Stimulated activated naive CD4-positive, alpha-beta T cell (primary cell): ENCODE measurements at places on chromosomes 3 and 15.

DNA sequence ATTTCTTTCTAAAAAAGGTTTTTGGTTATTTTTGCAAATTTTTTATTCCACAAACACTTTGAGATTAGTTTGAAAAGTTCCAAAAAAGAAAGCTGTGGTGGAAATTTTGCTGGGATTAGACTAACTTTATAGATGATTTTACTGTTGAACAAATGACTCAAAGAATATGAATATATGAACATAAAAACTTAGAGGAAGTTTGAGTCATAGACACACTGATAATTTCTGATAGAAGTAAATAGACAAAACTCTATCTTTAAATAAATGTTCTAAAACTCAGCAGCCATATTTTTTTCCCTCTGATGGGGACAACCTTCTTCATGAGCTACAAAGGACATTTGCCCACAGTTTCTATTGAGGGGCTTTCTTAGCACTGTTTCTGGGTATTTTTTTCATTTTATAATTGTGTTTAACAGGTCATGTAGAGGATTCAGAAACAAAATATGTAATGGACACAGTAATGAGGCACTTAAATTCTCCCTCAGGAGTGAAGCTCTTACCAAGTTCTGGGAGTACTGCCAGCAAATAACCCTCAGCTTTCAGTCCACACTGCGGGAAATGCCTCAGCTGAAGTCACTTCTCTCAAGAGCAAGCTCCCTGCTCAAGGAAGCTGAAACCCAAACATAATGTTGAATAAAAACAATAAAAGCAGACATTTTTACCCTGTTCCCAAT lies 157.6 kb downstream of the NFKBIZ start:
- DNase-seq: no peak

DNA sequence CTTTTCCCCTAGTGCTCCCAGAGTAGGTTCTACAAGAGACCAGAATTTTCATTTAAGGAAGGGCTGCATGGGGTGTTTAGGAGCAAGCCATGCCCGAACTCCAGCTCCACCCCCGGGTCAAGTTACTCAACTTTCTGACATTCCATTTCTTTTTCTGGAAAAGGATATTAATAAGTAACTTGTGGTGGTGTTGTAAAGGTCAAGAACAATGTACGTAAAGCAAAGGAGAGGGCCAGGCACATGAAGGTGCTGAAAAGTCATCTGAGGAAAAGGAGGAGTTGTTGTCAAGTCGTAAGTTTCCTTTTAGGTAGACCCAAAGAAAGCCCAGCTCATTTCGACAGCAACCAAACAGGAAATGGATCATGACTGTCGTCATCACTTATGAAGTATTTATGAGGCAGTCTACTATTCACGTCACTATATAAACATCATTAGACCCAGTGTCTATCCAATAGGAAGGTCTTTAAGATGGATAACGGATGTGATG lies 319.6 kb upstream of the IL12A start:
- DNase-seq: no peak

- DNase-seq: no peak
Measured at GRCh38 chr15:50190723-50191122, 8.7 kb downstream of the SLC27A2 start.

DNA sequence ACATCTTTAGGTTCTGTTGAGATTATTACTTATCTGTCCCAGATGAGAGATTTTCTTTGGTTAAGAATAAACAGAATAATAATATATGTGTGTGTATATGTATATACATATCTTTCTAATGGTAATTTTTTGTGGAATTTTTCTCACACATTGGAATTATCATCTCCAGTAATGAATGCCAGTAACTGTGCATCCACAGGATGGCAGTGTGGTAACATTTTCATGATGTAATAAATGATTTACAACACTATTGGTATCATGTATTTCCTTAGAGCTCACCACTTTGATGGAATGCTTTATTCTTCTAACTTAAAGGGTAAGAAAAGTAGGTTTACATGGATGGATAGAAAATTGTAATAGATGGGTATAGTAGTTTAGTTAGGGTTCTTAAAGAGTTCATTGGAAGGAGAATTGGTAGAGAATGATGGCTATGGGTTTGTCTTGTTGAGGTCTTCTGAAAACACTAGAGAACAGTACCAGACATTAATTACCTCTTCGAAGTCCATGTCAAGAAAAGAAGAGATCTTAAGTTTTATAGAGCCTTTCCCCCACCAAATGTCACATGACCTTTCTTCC lies 78.1 kb downstream of the STT3B start:
- no peak for DNase-seq

- DNase-seq: no peak
Measured at GRCh38 chr15:85534031-85534430, 153.6 kb downstream of the AKAP13 start.

DNA sequence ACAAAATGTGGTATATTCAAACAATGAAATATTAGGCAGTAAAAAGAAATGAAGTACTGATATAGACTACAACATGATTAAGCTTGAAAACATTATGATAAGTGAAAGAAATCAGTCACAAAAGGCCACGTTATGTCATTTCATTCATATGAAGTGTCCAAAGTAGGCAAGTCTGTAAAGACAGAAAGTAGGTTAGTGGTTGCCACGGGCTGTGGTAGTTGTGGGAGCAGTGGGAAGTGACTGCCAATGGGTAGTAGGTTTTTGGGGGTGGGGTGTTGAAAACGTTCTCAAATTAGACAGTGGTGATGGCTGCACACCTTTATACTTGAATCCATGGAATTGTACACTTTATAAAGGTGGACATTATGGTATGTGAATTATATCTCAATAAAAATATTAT lies 12.1 kb downstream of the GALNT15 start:
- no peak for DNase-seq

GRCh38 chr3:134441321-134441720 lies 44.5 kb downstream of the ANAPC13 start:
- DNase-seq: no peak

DNA sequence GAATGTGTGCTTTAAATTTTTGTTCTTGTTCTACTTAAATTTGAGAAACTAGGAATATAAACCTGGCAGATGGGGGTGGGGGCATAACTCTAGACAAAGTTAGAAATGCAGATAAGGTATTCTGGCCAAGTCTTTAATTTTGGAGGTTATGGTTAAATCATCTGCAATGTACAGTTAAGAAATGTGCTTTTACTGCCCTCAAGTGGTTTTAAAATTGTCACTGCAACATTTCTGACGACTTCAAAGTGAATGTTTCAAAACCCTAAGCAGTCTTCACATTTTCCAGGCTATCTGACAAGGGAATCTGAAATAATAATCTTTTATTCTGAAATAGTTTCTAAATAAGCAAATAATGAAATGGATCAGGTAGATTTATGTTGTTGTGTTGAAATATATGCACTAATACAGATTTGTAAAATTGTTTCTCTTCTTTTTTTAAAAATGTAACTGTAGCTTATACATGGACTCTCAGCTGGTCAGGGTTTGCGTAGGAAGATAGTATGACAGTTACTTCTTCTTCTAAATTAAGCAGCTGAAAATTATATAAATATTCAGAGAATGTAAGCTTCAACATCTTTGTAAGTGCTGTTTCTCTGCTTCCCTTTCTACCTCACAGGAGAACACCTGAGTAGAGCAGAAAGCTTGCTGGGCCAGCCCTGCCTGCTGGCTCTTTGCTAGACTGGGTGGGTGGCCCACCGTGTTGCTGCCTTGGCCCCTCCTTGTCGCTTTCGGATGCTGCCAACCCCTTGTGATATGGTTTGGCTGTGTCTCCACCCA lies 45.0 kb downstream of the SUCNR1 start:
- DNase-seq: no peak

- DNase-seq: no peak
Measured at GRCh38 chr15:92116330-92116729, 262.8 kb downstream of the SLCO3A1 start.

DNA sequence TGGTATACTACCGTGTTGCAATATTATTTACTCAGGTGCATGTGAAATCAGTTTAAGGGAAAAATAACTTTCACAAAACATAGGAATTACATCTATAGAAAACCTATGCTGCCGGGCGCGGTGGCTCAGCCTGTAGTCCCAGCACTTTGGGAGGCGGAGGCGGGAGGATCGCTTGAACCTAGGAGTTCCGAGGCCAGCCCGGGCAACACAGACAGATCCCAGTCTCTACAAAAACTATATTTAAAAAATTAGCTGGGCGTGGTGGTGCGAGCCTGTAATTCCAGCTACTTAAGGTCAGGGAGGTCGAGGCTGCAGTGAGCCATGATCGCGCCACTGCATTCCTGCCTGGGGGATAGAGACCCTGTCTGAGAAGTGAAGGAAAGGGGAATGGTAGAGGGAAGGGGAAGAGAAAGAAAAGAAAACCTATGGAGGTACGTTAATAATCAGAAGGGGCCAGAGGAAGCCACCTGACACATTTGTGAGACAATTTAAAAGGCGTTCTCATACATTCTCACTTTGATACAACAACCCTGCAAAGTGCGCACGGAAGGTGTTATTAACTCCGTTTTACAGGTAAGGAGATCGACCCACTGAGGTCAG lies 456 bp upstream of the TMEM62 start:
- no peak for DNase-seq

DNA sequence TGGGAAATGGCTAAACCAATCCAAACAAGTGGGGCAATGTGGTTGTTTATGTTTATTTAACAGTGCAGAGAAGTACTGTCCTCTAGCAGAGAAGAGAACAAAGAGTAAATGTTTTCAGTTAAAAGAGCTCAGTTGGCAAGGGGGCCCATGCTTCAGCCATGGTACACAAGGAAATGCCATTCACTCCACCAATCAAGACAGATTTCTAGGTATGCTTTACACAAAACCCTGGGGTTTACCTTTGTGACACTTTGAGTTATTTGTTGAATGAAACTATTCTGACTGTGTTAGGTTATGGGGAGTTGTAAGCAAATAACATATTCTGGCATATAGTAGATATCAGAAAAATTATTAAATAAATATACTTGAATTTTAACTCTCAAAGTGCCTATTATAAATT lies 228.5 kb upstream of the MME start:
- no peak for DNase-seq

GRCh38 chr3:186421946-186422345 lies 59.9 kb upstream of the DGKG start:
- no peak for DNase-seq

DNA sequence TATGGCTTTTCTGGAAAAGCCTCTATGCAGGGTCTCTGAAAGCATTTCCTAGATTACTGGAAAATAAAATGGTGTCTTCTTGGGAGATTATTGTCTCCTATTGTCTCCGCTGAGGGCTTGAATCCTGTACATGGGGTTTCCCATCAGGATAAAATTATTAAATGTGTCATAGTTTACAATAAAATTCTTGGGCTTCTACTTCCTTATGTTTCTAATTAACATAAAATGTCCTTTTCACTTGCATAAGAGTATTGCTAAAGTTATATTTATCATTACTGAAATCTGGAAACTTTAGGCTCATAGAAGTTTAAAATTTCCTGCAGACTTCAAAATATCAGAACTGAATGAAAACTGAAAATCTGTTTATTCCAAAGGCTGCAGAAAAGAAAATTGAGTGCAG lies 595.5 kb upstream of the AGTR1 start:
- DNase-seq: no peak

- no peak for DNase-seq
Measured at GRCh38 chr3:69970827-69971226, 28.7 kb upstream of the SAMMSON start.

GRCh38 chr3:3862534-3862933 lies 63.3 kb downstream of the LRRN1 start:
- no peak for DNase-seq

DNA sequence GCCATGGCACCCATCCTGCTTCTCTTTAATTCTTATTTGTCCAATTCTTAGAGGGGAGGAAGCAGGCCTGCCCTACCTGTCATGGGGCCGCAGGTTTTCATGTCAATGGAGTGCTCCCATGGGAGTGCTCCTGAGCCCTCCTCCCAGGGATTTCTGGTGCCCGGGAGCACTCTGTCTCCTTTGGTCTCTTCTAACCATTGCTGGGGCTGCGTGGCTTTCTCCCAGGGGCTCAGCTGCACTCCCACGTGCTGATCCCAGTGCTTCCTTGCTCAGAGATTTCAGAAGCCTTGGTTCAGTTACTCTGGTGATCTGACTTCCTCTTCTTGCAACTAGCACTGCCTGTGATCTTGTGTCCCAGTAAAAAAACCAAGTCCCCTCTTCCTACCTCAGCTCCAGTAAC lies 68.0 kb upstream of the ARL8B start:
- DNase-seq: no peak

GRCh38 chr15:63104727-63105126 lies 16.9 kb upstream of the LACTB start:
- DNase-seq: no peak

- DNase-seq: no peak
Measured at GRCh38 chr15:86162172-86162591, 82.5 kb downstream of the AGBL1 start.

GRCh38 chr3:25153561-25153960 lies 274.5 kb upstream of the RARB start:
- DNase-seq: no peak

DNA sequence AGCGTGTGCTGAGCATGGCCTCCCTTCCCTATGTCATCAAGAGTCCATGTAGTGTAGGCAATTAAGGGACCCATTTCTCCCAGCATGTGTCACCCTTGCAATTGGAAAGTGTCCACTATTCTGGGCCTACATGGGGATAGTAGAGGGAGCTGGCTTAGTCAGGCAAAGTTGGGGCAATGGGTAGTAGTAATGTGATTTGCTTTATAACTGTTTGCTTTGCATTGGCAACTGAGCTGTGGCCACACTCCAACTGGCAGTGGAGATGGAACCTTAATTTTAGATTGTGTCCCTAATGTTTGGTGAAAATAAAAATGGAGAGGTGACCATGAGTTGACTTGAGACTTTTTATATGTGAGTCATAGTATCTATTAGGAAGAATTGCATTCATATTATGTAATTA lies 97.7 kb upstream of the SAMMSON start:
- DNase-seq: no peak

DNA sequence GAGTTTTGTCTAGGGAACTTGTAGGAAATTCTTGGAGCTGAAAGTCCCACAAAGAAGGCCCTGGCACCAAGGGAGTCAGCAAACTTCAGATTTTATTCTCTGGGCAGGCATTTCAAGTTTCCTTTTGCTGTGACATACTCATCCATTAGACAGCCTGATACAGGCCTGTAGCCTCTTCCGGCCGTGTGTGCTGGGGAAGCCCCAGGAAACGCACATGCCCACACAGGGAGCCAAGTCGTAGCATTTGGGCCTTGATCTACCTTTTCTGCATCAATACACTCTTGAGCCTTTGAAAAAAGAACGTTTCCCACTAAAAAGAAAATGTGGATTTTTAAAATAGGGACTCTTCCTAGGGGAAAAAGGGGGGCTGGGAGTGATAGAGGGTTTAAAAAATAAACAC lies 15.0 kb downstream of the TIGIT start:
- DNase-seq: no peak
